T-helper 17 cell (primary cell): ENCODE measurements at places on chromosomes 3 and 15. TPM values are rescaled to one million over a fixed set of nuclear protein-coding genes. Genes with fewer than 3 reads are reported as not detected.

DNA sequence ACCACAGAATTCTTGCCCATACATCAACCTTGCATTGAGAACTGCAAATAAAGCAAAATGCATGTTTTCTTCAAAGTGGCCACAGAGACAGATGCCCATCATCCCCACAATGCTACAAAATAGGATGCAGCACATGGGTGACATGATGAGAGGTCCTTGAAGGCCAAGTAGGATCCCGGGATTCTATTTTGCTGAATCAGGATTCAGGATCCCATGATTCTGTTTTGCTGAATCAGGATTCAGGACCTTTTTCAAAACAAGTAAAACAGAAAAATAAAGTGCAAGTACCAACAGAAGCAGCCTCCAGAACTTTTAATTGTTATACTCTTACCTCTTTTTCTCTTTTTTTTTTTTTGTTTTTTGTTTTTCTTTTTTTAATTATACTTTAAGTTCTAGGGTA, 242.1 kb upstream of the NR2E3 start:
- no peak for DNase-seq

DNA sequence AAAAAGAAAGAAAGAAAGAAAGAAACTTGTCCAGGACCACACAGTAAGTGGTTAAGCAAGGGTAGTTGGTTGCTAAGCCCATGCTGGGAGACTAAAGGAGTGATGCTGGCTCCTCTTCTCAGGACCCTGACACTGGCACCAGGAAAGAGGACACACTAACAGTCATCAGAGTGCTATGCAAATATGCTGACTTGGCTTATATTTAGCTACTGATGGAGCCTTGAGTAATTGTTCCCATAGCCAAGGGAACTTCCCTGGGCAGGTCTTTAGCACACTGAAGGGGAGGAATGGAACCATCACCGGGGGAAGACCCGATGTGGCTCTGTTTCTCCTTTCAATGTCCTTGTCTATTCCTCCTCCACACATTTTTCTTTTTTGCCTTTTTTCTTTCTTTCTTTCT, 6.2 kb downstream of the TMEM40 start:
- DNase-seq: no peak

DNA sequence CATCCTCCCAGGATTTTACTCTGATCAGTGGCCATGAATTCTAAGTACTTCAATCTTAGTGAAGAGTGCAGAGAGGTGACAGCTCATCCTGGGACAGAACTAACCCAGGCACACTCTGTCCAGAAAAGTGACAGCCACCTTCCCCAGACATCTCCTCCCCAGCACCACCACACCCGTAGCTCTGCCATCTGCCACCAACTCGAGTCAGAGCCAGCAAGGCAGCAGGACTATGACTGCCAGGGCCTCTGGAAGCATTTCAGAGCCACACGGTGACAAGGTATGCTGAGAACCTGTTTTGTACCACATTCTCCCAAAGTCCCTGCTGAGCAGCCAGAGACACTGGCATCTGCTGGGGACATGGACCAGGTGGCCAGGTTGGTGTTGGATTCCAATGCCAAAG, 71.0 kb downstream of the NTRK3 start:
- DNase-seq: no peak

The XYLB gene
- 0.75 TPM for total RNA-seq

The EEF1AKMT4 gene
- 0.45 TPM for total RNA-seq
